Frontal cortex (tissue), 4 donors: ENCODE measurements at places on chromosomes 2 and 18. TPM values are rescaled to one million over a fixed set of nuclear protein-coding genes. Genes with fewer than 3 reads are reported as not detected.

DNA sequence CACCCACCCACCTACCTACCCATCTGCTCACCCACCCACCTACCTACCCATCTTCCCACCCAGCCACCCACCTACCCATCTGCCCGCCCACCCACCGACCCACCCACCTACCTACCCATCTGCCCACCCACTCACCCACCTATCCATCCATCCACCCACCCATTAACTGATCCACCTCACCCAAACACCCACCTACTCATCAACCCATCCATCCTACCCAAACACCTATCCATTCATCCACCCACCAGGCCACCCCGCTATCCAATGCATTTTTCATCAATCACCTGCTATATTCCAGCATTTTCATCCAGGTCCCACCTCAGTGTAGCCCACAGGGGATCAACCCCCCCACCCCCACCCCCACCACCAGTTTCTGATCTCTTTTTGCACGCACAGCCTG lies 121.8 kb downstream of the GLI2 start:
- DNase-seq = no peak

GRCh38 chr18:36107477-36107876 lies 21.7 kb downstream of the SLC39A6 start:
- no peak for DNase-seq

DNA sequence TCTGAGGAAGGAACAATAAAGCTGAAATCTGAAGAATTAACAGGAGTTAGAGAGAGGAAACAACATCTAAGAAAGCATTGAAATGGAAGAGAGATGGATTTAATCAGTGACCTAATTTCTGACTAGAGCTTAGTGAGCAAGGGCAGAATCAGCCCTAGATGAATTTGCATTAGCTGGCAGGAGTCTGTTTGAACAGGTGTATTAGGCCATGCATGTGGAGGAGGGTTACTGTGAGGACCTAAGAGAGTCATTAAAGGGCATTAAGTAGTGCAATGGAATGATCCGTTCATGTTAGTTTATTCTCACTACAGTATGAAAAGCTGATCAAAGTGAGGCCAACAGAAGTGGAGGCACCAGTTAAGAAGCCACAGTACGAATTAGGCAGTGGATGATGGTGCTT lies 285.3 kb downstream of the GRB14 start:
- no peak for DNase-seq

The CFLAR gene
- total RNA-seq = 26.1 TPM

The IL1B gene
- 0.41 TPM for total RNA-seq

The DAW1 gene
- 1.2 TPM for total RNA-seq

DNA sequence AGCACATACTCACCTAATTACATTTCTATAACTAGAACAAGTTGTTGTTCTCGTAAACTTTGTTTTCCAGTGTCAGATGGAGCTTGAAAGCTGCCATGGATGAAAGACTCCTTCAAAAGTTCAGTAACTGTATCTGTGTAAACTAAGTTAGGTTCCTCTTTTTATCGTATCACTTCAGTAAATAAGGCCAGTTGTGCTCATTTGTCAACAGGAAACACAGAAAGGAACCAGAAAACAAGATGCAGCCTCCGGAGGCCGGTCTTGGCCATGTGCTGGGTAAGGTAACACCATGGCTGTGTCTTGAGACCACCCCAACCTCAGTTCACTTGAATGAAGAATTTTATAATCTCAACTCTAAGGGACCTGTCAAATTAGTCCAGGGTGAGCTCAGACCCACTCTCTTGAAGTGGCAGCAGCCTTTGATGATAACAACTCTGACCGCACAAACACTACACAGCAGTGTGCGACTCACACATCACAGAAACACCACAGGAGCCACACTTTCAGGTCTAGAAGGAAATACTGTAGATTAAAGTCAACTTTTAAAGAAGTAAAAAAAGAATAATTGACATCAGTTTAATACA lies 213.8 kb downstream of the AFF3 start:
- DNase-seq = no peak

The SRD5A2 gene
- not detected for total RNA-seq

- DNase-seq = no peak
These were observed 25.6 kb upstream of the INHBB start for GRCh38 chr2:120320318-120320851.

The C2orf66 gene
- not detected for total RNA-seq

The CD8B gene
- total RNA-seq = not detected

- no peak for DNase-seq
These were observed 445.5 kb upstream of the PKDCC start for GRCh38 chr2:41602341-41602740.

The REG1B gene
- total RNA-seq = not detected

The RUFY4 gene
- not detected for total RNA-seq

- DNase-seq = no peak
These were observed 43.5 kb downstream of the CYP27C1 start for GRCh38 chr2:127176371-127177311.

The CAPN14 gene
- total RNA-seq = 0.82 TPM

The GAL3ST2 gene
- total RNA-seq = 0.41 TPM

The GKN2 gene
- not detected for total RNA-seq

DNA sequence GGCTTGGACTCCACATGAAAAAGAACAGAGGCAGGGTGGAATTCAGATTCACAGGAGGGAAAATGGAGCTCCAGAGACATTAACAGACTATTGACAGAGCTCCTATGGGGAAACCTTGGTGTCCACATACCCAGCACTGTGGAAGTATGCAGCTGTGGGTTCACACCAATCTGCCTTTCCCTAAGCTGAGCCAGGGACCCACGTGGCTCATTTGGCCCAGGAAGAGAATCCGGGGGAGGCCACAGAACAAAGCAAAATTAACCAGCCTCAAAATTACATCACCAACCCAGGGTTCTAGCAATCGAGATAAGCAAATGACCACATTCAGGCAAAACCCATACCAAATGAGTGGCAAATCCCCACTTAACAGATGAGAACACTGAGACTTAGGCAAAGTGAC lies 105.8 kb upstream of the TWIST2 start:
- no peak for DNase-seq

GRCh38 chr2:222714361-222715241 lies 43.1 kb downstream of the MOGAT1 start:
- DNase-seq = no peak

The SERTAD2 gene
- 3.7 TPM for total RNA-seq

DNA sequence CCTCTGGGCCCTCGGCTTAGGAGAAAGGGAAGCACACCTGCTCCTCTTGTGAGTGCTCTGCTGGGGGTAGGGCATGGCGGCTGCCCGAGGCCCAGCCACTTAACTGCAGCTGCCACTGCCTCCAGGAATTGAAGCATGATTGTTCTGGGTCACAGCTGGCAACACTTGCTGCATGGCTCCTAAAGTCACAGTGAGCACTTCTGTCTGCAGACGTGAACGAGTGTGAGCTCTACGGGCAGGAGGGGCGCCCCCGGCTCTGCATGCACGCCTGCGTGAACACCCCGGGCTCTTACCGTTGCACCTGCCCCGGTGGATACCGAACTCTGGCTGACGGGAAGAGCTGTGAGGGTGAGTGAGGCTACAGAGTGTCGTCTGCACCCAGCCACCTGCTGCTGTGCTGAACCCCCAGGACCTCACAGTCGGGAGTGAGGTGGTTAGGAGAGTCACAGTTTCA lies 44.4 kb downstream of the FBLN7 start:
- no peak for DNase-seq

- DNase-seq = no peak
These were observed 5.6 kb upstream of the GPR17 start for GRCh38 chr2:127640082-127641072.

DNA sequence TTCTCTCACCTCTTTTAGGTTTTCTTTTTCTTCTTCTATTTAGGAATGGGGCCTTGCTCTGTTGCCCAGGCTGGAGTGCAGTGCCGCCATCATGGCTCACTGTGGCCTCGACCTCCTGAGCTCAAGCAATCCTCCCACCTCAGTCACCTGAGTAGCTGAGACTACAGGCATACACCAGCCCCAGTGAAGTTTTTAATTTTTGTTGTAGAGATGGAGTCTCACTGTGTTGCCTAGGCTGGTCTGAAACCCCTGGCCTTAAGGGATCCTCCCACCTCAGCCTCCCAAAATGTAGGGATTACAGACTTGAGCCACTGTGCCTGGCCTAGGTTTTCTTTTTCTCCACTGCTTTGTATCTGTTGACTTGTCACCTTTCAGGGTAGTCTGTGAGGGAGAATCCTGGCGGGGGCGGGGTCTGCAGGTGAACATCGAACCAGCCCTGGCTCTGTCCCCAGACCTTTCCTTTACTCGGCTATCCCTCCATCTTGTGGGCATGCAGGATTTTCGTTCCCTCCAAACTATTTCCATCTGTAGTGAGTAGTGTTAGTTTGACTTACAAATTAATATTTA lies 21.7 kb downstream of the NCK2 start:
- DNase-seq = no peak

The CLHC1 gene
- 48.1 TPM for total RNA-seq

The DHRS9 gene
- 0.82 TPM for total RNA-seq

The NAGK gene
- 49.7 TPM for total RNA-seq

DNA sequence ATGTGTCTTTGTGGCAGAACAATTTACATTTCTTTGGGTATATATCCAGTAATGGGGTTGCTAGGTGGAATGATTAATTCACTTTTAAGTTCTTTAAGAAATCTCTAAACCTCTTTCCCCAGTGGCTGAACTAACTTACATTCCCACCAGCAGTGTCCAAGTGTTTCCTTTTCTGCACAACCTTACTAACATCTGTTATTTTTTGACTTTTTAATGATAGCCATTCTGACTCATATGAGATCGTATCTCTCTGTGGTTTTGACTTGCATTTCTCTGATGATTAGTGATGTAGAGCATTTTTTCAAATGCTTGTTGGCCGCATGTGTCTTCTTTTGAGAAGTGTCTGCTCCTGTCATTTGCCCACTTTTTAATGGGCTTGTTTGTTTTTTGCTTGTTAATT lies 43.1 kb upstream of the PTH2R start:
- DNase-seq = no peak

DNA sequence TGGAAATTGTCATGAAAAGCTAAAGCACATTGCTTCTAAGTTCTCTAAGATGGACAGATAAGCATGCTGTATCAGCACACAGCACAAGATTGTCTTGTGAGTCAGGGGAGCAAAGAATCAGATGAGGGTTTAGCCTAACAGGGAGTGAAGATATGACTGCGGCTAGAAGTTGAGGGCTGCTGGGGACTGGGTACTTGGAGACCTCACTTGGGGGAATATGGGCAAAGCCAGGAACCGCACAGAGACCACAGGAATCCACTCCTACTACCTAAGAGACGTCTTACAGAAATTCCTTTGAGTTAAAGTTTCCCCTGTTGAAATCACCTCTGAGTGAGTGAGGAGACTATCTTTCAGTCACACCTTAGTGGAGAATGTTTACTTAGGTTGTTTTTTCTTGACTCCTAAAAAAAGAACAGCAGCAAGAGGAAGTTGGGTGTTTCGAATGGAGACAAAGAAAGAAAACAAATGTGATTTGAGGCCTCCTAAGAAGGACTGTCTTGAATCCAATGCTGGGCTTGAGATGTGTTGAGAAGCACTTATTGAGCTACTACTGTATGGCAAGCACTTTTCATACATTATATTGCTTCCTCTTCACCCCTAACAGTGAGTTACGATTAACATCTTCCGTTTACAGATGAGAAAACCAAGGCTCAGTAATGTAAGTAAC lies 100.7 kb downstream of the ANKRD44 start:
- no peak for DNase-seq

The POTEI gene
- under 0.01 TPM for total RNA-seq

The DSC2 gene
- 5.3 TPM for total RNA-seq

The OSR1 gene
- 3.7 TPM for total RNA-seq

DNA sequence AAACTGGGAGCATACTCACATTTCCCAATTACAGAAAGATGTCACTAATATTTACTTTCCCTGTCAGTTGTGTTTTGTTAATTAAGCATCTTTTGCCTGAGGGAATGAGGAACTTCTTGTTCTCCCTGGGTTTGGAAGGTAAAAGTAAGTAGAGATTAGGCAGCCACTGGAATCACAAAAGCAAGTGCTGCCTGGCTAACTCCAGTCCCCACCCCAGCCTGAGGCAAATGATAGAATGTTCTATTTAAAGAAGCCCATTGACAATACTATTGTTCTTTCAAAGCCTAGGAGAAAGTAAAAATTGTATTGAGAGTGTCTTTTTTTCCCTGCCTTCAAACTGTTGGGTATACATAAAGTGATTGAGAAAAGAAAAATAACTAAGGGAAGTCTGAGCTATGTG lies 93.8 kb downstream of the MBD2 start:
- DNase-seq = no peak

DNA sequence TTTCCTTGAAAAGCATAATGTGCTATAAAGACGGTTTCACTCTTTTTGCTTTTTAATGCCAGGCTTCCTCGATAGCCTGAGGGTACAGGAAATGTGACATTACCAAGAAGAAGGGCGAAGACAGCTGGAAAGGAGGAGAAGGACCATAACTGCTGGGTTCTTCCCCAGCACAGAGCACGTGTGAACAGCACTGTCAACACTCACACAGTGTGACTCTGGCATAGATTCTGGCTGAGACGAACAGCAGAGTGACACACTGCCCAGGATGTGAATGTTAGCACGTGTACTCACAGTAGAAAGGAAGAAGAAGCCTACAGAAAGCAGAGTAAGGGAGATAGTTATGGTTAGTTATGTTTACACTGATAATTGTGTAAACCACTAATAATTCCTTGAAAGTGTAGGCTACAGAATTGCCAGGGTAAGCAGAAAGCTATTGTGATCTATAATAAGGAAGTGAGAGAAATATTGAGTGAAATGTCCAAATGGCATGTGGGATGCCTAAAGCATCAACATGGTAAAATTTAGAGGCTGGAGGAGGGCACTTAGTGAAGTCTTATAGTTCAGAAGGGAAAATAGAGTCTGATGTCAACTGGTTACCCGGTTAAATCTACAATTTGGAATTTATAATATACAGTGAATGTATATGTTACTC lies 198.2 kb downstream of the DLGAP1 start:
- DNase-seq = no peak

- DNase-seq = no peak
These were observed 789.7 kb upstream of the SLC39A10 start for GRCh38 chr2:194867328-194867727.

- DNase-seq = no peak
These were observed 7.2 kb downstream of the POMC start for GRCh38 chr2:25161055-25161781.

DNA sequence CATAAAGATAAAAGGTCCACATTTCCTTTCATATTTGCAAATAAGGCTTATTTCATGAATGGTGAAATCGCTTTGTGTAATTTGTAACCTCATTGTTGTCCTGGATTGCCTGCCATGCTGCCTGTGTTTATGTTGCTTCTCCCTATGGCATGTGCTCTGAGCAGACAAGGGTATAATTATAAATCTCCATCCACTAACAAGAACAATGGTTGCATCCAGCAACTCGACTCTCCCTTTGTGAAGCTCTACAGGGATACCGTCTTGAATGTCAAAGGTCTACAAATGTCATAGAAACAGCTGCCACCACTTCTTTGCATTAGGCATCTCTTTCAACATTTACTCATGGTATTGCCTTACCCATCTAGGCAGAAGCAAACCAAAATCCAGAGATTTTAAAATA lies 209.6 kb downstream of the SLC8A1 start:
- no peak for DNase-seq

The CDK15 gene
- total RNA-seq = 0.82 TPM

- no peak for DNase-seq
These were observed 12.9 kb upstream of the INPP5D start for GRCh38 chr2:233047206-233047605.
